ENCODE measurements at places on chromosomes 16 and 17.

GRCh38 chr17:32490101-32490482, 3.3 kb downstream of the CDK5R1 start:
- no peak for ATAC-seq

- no peak for ATAC-seq
Measured at GRCh38 chr17:57305908-57306504, 49.7 kb downstream of the MSI2 start.

GRCh38 chr16:1991948-1992703, 2.4 kb downstream of the SYNGR3 start:
- peak; percentile 81 for ATAC-seq

DNA sequence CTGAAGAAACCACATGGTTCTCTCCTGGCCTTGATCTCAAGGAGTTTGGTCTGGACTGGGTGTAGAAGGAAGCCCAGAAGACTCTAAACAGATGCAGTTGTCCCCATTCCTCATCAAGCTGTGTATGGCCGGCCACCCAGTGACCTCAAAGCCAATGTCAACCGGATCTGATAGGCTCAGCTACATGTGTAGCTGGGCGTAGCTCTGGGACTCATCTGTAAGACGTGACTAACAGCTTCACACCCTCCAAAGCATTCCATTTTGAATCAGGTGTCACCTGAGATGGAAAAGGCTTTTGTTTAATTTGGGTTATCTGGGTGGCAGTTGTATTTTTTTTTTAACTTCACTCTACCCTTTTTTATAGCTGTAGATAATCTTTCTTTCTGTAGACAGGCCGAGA, 130.4 kb downstream of the ABCC12 start:
- ATAC-seq: no peak

DNA sequence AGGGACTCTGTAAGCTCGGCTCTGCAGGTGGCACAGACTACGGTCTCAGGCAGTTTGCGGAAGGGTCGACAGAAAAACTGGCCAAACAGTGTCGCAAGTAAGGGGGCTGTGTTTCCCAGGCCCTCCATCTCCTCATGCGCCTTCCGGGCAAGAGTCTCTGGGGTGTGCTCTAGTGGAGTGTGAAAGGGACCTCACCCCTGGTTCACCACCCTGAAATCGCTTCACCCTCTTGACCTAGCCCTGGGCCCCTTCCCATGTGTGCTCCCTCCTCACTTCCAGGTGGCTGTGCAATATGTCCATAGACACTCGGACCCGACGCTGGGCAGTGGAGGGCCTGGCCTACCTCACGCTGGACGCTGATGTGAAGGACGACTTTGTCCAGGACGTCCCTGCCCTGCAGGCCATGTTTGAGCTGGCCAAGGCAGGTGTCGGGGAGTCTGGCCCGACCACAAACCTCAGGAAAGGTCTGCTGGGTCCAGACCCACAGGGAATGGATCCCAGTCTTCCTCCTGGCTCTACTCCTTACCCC, 22.3 kb downstream of the UNC45B start:
- ATAC-seq: no peak

DNA sequence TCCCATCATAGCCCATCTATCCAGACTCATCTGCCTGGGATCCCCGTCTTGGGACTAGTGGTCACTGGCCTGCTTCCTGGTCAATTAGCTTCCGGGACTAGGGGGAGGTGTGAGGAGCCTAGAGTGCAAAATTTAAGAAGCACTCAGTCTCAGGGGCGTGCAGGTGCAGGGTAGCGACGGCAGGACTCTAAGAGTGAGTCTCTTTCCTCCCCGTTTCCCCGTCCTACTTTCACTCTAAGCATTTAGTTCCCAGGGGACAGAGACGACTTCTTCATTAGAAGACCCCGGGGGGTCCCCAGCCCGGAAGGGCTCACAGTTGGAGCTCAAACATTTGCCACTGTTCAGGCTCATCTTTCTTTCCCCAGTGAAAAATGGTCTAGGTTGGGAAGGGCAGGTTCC, 677 bp upstream of the ZNHIT3 start:
- no peak for ATAC-seq

DNA sequence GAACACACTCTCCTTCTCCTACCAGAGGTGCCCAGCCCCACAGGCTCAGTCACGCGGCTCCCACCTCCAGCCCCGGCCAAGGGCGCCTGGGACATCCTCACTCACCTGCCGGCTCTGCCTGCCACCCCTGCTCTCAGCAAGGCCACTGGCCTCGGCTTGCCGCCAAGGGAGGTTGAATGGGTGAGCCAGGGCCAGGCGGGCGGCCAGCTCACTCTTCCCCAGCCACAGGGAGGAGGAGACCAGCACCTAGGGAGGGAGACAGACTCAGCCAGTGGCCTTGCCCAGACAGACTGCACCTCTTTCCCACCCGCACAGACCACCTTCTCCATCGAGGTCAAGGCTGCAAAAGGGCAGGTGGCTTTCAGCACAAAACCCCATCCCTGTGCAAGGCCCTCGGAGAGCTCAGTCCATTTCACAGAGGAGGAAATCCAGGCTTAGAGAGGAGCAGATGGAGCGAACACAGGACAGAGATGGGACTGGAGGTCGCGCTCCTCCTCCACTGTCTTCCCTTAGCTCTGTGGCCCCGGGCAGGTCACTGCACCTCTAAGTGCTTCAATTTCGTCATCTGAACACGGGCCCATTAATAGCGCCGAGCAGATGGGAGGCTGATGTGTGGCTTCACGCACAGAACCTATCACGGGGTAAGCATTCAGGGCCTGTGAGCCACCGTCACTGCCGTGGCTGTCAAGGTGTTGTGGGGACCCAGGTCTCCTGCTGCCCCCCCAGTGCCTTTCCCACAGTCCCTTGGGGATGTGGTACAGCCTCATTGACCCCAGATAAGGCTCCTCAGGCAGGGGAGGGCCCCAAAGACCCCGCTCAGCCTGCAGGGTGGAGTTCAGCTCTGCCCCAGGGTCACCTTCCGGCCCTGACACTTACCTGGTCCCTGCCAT, 56.1 kb downstream of the RMI2 start:
- ATAC-seq: no peak

DNA sequence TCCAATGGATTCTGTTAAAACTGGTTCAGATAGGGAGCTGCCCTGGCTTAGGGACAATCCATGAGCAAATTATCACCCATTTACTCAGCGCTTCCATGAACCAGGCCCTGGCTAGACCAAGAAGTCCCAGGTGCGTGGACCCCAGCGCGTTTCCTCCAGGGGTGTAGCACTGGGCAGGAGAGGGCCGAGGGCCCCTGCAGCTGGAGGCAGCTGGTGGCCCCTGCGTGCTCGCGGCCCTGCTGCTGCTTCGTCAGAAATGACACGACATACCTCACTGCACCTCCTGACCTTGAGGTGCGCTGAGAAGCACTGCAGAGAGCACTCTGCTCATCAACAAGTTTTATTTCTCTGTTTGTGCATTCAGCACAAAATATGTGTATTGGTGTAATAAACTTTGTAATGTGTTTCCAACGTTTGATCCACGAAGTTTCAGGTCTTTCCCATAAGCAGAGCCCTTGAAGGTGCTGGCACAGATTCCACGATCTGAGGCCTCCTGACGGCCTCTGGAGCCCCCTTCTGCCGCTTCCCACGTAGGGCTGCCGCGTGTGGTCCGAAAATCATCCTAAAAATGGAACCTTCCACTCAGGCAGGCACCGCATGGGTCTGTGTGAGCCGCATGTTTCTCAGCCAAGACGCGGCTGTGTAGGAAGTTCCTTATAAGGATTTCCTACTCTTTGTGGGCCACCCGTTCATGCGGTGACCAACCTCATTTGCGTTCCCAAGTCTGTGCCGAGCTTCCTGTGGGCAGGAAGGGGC, 50.8 kb upstream of the ZCCHC14 start:
- ATAC-seq: no peak

DNA sequence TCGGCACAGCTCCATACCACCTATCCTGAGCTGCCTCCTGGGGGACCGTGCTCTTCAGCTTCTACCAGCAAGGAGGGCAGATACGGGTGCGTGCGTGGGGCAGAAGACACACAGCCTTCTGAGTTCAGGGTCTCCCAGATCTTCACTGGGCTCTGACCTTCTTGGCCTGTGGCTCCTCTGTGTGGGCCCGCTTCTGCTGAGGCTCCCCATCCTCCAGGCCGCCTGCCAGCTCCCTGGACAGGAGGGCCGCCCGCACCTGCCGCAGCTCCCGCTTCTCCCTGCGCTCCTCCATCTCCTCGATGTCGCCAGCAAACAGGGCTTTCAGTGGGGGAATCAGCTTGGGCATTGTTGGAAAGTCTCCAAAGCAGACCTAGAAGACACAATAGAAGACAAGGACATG, 25.2 kb downstream of the ELAC2 start:
- ATAC-seq: no peak

- no peak for ATAC-seq
Measured at GRCh38 chr17:72511874-72512273, 391.1 kb downstream of the SOX9 start.

DNA sequence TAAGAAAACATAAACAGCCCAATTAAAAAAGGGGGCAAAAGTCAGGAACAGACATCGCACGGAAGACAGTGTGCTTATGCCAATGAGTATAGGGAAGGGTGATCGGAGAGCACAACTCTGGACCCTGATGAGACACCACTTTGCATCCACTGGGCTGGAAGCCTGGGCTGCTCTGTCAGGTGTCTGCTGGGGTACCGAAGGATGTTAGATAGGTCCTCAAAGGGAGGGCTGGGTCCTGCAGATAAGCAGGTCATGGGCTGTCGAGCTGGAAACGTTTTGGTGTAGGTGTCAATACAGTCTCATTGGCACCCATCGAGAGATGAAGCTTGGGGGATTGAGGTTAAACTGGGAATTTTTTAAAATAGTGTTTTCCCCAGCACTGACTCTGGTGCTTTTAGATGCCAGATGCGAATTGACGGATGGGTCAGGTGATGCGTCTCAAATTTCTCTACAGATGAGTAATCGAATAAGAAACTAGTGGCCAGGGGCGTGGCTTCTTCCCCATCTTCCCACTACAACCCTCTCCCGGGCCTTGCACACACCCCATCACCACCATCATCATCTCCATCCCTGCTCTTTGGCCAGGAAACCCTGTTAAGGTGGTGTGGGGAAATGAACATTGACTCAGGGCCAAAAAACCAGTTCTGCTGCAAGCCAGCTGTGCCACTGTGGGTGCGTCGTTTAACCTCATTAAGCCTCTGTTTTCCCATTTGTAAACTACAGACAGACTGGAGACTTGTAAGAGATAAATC, 47.8 kb upstream of the IRF8 start:
- ATAC-seq: no peak

GRCh38 chr17:76137001-76137350, 4.1 kb downstream of the FOXJ1 start:
- no peak for ATAC-seq

Data from gastroesophageal sphincter (tissue), 4 donors.